Activated T-cell treated with anti-CD3 and anti-CD28 coated beads for 4 hours (primary cell): ENCODE measurements at places on chromosomes 11 and 22.
A peak's percentile ranks its signal among the peaks of the same experiment; 100 is the strongest.

DNA sequence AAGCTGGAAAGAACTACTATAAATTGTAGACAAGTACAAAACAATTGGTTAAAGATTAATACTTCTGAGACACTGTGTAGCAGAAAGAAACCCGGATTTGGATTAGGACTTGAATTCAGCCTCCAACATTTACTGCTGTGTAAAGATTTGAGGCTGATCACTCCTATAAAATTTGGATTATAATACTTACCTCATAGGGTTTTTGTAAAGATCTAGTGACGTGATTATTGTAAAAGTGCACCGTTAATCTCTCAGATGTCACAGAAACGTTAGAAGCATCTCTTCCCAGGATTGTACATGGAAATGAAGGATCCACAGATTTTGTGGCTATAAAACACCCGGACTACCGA is 323 bp upstream of the HIKESHI start:
- DNase-seq = no peak

DNA sequence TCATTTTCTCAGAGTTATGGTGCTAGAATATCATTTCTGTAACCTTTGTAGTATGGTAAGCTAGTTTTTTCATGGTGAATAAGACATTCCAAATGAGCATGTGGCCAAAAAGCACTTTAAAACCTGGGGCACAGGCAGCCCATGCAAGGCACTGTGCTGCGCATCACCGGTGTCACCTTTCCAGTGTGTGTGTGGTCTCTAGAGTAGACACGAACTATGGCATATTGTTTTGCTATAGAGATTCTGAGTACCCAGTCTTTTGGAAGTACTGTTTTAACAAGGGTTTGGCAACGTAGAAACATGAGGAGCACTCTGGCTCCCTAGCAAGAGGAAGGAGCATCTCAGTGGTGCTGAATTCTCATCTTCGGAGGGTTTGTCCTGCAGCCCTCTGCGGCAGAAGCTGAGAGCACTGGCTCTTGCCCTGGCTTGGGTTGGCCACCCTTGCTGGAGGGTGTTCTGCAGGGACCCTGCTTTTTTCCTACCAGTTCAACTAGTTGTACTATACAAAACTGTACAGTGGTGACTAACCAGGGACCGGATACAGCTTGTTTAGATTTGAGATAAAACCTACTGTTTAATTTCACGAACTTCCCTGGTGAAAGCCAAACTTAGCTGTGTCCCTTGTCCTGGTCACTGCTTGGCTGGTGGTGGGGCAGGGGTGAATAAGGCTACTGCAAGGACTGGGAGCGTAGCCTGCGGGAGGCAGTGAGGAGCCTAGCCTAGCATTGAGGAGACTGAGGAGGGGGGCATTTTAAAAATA is 135.7 kb downstream of the ATXN10 start:
- DNase-seq = no peak

GRCh38 chr11:31254415-31254814 is 115.1 kb downstream of the DCDC1 start:
- DNase-seq = no peak

DNA sequence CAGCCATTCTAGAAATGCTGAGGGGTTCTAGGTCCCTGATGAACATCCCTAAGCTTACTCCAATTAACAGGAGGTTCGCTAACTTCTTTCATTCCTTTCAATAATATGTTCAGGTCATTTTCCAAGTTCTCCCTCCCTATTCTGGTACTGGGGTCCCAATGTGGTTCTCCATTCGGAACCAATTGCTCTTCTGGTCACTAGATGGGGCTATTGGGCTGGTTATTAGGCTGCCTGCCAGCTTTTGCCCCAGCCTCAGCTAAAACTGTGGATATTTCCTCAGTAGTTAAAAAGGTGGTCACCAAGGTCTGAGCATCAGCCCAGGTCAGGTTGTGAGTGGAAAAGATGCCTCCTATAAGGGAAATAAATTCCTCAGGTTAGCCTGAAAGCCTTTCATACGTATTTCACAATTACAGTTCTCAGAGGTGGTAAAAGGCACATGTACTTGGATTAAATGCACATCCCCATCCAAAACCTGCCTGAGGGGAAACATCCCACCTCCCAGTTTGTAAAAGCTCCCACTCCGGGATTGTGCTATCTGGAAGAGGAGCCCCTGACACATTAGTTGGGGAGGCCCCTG is 161.1 kb upstream of the CCDC179 start:
- no peak for DNase-seq

GRCh38 chr22:28442711-28443525 is 236.7 kb downstream of the TTC28 start:
- no peak for DNase-seq

DNA sequence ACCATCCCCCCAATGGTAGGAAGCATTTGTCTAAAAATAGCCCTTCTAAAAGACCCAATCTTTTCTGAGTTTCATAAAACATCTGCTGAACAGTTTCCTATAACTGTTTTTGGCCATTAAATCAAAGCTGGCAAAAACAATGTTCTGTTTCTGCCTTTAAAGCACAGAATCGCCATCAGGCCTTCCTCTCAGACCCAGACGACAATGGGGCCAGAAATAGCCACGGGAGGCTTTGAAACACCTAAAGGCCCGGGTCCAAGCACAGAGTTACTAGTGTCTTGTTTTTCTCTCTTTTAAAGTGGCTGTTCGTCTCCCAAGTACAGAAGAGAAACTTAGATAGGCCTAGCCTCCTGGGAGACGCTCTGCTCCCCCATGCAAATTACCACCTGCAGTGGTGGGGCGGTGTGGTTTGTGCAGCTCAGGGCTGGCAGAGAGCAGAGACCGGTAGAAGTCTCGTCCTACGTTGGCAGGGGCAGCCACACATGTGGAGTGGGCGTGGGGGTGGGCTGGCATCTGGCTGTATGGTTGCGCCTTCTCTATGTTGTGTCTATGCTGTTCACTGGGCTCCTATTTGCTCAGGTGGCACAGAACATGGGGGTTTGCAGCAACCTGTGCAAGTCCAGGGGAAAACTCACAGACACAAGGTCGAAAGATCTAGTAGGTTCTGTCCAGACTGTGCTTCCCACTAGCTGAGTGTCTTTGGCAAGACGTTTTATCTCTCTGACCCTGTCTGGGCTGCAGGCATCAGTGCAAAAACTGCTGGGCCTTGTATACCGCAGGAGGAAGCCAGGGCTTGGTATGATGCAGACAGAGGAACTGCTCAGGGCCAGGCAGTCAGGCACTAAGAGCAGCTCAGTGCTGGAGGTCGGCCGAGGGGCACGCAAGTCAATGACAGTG is 23.6 kb upstream of the ETS1 start:
- DNase-seq = peak; percentile 45

- no peak for DNase-seq
These were observed 88.5 kb downstream of the TENM4 start for GRCh38 chr11:79352349-79352703.

GRCh38 chr11:112748713-112749543 is 212.3 kb upstream of the NCAM1 start:
- no peak for DNase-seq

DNA sequence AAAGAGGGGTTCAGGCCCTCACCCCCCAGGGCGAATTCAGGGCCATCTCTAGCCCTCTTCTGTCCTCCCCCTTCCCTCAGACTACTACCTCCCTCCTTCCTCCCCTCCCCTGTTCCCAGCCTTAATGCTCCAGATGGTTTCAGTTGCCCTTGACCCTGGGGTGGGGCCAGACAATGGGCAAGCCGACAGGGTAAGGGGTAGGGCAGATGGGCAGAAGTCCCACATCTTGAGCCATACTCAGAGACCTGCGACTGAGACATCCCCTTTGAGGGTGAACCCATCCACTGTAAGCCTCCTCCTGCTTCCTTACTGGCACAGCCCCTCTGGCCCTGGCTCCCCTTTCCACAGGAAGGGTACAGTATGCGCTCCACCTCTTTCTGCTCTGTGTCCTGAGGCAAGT is 1.9 kb downstream of the RHBDD3 start:
- no peak for DNase-seq

DNA sequence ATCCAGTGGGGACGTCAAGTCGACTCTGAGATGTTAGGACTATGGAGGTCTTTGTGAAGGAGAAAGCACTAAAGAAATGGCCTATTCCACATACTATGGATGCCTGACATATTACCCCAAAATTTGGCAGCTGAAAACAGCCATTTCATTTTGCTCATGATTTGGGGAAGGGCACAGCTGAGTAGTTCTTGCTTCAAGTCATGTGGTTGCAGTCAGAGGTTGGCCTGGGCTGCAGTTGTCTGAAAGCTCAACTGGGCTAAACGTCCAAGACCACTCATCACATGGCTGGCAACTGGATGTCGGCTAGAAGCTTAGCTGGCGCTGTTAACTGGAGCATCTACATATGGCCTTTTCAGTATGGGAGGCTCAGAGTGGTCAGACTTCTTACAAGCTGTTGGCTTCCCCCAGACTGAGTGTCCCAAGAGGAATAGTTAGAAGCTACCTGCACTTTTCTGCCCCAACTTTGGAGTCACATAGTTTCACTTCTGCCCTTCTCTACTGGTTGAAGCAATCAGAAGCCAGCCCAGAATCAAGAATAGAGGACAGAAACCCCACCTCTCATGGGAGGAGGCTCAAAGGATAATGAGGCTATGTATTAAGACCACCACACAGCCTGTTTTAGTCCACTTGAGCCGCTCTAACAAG is 14.1 kb downstream of the SLC35C1 start:
- DNase-seq = no peak

DNA sequence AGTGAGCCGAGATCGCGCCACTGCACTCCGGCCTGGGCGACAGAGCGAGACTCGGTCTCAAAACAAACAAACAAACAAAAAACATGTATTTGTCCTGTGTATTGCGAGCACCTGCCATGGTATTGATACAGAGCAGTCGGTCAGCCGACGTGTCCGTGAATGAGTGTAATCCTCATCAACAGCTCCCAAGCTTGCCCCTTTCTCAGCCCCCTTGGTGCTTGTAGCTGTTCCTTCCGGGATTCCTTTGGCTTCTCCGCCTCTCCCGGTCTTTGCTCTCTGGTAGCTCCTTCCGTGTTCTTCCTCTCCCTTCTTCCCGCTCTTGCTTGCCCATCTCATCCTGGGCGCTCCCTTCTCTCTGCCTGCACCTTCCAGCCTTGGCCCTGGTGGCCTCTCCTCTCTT is 10.9 kb downstream of the ZNF74 start:
- no peak for DNase-seq

- no peak for DNase-seq
These were observed 416.8 kb downstream of the LRRC4C start for GRCh38 chr11:41042688-41043087.

DNA sequence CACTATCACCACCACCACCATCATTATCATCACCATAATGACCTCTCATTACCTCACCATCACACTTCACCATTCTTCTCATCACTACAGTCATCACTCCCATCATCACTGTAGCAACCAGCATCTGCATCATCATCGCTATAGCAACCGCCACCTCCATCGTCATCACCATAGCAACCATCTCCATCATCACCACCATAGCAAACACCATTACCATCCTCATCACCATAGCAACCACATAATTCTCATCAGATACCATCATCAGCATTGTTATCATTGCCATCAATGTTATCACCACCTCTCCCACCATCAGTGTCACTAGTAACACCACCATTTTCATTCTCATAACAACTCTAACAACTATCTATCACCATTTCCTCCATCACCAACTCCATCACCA is 23.1 kb upstream of the CD82 start:
- no peak for DNase-seq

- no peak for DNase-seq
These were observed 132.2 kb downstream of the ST3GAL4 start for GRCh38 chr11:126487711-126488110.

GRCh38 chr11:125202362-125202880 is 37.9 kb downstream of the PKNOX2 start:
- DNase-seq = no peak

DNA sequence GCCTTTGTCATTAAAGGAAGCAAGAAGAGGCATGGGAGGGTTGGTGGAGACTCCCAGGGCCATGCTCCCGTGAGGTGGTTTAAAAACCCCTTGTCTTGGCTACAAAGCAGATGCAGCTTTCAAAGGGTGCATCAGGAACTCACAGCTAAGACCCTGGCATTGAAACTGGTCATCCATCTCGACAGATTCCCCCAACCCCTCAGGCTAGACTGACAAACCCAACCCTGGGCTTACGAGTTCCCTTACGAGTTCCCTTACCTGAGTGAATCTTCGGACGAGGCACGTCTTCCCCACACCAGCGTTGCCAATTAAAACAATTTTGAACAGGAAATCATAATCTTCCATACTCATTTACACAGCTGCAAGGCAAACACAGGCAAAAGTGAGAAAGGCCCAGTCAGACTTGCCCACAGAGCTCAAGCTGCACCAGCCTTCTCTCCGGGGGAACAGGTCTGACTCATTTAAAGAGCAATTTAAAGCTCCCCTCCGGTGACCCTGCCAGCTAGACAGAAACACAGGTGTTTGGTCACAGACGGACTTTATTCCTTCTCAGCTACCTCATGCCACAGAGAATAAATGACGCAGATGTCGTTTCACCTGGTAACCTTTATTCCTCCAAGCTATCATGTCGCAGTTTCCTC is 74.6 kb downstream of the RAB30 start:
- DNase-seq = no peak

GRCh38 chr11:60910281-60910687 is 3.7 kb upstream of the TMEM109 start:
- no peak for DNase-seq

DNA sequence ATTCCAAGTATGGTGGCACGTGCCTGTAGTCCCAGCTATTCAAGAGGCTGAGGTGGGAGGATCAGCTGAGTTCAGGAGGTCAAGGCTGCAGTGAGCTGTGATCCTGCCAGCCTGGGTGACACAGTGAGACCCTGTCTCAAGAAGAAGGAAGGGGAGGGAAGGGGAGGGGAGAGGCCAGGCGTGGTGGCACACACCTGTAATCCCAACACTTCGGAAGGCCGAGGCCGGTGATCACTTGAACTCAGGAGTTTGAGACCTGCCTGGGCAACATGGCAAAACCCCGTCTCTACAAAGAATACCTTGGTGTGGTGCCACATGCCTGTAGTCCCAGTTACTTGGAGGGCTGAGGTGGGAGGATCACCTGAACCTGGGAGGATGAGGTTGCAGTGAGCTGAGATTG is 145.7 kb downstream of the SHANK2 start:
- DNase-seq = no peak

DNA sequence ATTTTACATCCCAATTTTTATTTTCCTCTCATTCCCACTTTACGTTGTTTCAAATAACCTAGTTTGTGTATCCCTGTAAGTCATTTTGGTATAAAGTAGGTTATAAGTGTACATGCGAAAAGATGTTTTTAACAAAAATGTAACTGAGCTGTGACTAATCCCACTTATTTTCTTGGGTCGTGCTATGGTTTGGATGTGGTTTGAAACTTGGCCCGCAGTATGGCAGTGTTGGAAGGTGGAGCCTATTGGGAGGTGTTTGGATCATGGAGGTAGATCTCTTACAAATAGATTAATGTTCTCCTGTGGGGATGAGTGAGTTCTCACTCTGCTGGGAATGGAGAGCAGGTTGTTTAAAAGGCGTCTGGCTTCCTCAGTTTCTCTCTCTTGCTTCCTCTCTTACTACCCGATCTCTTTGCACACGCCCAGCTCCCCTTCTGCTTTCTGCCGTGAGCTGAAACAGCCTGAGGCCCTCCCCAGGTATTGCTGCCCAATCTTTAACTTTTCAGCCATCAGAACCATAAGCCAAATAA is 7.2 kb downstream of the RPL27A start:
- DNase-seq = no peak

GRCh38 chr11:126716456-126717083 is 284.0 kb downstream of the KIRREL3 start:
- DNase-seq = no peak
